ENCODE measurements at places on chromosomes 5 and 9. TPM values are rescaled to one million over a fixed set of nuclear protein-coding genes. Genes with fewer than 3 reads are reported as not detected.

GRCh38 chr9:81776834-81777233 is 87.5 kb upstream of the TLE1 start:
- no peaks in the 10 kb centered on the region for H3K36me3 ChIP-seq
- no peak overlapping the region for H3K27ac ChIP-seq
- H3K4me1 ChIP-seq, result no peaks in the 10 kb centered on the region
- DNase-seq, result no peak

DNA sequence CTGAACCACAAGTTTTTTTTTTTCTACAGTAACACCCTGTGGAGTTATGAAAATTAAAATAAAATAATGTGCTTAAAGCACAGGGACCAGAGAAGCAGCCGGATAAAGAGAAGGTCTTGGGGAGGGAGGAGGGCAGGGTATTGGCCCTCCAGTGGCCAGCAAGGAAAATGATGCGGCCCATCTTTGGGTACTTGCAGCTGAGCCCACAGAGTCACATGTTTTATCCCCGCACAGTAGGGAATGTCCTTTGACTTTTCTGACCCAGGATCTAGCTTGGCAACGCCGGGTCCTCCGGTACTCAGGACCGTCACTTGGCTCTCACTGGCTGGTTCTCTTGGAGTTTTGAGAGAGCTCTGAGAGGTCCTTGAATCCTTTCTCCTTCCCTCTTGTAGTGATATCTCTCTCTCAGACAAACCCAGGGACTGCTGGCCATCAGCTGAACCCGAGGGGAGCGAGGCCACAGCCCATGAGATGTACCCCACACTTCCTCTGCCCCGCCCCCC is 35.3 kb upstream of the HSPA9 start:
- peak overlapping the region; percentile 55 for H3K4me3 ChIP-seq
- H3K4me1 ChIP-seq, result peaks cover 30% of the 10 kb centered on the region
- H3K27me3 ChIP-seq, result no peaks in the 10 kb centered on the region
- H3K27ac ChIP-seq, result peak overlapping the region; percentile 85

GRCh38 chr5:150208187-150209098 is 18.6 kb downstream of the SLC6A7 start:
- H3K36me3 ChIP-seq, result peaks cover 41% of the 10 kb centered on the region
- no peaks in the 10 kb centered on the region for H3K27me3 ChIP-seq
- no peak overlapping the region for H3K4me3 ChIP-seq
- H3K27ac ChIP-seq, result no peak overlapping the region
- DNase-seq, result no peak

DNA sequence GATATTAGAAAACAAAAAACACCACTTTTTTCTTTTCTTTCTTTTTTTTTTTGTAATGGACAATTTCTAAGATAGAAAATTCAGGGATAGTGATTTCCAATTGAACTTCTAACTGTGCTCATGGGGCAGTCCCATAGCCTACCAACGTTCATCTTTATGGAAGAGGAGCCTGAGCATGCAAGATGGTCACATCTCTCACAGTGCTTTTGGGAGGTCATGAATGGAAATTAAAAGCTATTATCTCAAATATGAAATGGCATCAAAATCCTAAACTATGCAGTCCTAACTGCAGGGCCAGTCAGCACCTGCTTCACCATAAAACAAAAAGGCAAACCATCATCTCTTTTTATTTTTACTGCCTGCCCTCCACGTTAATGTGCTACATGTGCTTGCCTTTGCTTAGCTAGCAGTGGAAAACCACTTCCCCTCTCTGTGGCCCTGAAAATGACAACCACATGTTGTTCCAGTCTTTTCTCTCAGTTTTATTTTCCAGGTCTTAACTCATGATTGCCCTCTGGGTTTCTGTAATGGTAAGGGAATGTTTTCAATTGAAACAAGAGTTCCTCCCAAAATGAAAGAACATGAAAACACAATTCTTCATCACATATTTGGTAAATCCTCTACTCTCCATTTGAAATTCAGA is 16.7 kb downstream of the IFNB1 start:
- DNase-seq, result no peak
- no peaks in the 10 kb centered on the region for H3K27me3 ChIP-seq
- no peaks in the 10 kb centered on the region for H3K36me3 ChIP-seq
- no peak overlapping the region for H3K4me3 ChIP-seq
- H3K4me1 ChIP-seq, result no peaks in the 10 kb centered on the region

The ARL14EPL gene
- total RNA-seq, result not detected

The TPM2 gene
- total RNA-seq, result 29.6 TPM

The PCDHGB6 gene
- total RNA-seq, result 10.6 TPM
